ENCODE measurements at places on chromosomes 1 and 21.

- DNase-seq = no peak
Observed at GRCh38 chr1:231625975-231626534, 535 bp upstream of the DISC1 start.

GRCh38 chr1:35768350-35769187 lies 1.2 kb downstream of the CLSPN start:
- peak; percentile 10 for DNase-seq

DNA sequence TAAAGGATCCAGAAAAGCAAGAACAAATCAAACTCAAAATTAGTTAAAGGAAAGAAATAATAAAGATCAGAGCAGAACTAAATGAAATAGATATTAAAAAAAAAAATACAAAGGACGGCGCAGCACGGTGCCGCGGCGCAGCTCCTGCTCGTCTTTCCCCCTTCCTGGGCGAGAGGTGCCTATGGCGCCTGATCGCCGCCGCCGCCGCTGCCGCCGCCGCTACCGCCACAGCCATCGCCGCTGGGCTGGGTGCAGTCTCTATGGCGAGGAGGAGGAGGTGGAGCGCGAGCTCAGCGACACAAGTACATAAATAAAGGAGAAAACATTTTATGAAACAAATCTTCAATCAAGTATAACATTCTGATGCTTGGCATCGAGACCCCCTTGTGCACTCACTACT lies 77.6 kb upstream of the VANGL1 start:
- no peak for DNase-seq

GRCh38 chr1:1230656-1231399 lies 973 bp downstream of the SDF4 start:
- peak; percentile 43 for DNase-seq

DNA sequence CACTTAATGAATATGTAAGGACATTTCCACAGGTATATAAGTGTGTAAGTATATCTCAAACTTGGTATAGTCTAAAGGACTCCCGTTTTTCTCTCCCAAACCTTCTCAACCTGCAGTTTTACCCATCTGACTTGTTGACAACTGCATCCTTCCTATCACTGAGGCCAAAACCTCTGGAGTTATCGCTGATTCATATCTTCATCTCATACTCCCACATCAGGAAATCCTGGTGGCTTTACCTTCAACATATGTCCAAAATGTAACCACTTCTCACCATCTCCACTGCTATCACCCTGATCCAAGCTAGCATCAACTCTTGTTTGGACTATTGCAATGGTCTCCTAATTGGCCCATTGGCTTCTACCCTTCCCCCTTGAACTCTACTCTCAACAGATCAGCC lies 30.4 kb downstream of the SLAMF6 start:
- no peak for DNase-seq

DNA sequence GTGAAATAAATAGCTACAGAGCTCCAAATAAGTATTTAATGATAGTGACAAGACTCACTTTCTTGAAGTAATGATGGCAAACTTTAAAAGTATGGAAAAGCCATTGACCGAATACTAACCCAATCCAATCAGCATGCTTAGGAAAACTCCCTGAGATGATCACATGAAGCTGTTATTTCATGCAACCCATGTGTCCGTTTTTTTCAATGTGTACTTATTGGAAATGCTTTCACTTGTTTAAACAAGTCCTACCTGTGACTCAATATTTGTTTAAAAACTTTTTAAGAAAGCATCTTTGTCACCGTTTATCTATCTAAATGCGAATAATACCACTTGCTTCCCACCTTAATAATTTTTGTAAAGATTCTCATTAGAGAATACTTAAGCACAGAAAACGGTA lies 185.8 kb downstream of the NRIP1 start:
- DNase-seq = no peak

GRCh38 chr1:4418021-4418420 lies 236.4 kb upstream of the AJAP1 start:
- DNase-seq = no peak

DNA sequence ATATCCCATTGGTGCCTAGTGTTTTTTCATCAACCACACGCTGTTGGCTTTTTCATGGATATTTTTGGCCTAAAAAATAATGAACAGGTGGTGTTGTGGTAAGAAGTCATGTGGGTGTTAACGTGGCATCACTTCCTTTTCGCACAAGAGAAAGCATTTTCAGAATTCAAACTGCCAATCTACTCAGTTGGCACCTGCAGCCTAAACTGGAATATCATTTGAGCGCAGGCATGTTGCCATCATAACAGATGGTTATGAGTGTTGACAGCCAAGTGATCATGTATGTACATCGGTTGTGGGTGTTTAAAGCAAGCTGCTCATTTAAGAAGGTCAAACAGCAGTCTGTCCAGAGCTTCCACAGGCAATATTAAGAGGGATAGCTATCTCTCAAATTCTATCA lies 1963.0 kb downstream of the NCAM2 start:
- DNase-seq = no peak

DNA sequence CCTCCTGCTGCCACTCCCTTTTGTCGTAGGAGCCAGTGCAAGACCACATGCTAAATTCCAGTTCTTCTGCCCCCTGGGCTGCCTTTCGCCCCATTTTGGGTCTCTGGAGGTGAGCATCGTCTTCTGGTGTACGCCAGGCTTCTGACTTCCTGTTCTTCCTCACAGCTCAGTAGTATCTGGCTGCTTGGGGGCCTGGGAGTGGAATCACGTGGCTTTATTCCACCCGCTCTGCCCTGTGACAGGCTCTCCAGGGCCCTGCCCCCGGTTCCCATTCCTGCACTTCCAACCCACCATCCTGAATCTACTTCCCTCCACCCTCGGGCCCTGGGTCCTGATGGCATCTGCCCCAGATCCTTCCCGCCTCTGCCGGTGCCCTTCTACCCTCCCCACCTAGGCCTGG lies 3.6 kb downstream of the NFASC start:
- DNase-seq = no peak

- DNase-seq = no peak
Observed at GRCh38 chr1:87450615-87451209, 122.0 kb downstream of the LMO4 start.
